ENCODE measurements at places on chromosomes 4 and X. TPM values are rescaled to one million over a fixed set of nuclear protein-coding genes. Genes with fewer than 3 reads are reported as not detected.

The UBL4A gene
- 58.2 TPM for total RNA-seq

The PPBP gene
- 0.81 TPM for total RNA-seq

DNA sequence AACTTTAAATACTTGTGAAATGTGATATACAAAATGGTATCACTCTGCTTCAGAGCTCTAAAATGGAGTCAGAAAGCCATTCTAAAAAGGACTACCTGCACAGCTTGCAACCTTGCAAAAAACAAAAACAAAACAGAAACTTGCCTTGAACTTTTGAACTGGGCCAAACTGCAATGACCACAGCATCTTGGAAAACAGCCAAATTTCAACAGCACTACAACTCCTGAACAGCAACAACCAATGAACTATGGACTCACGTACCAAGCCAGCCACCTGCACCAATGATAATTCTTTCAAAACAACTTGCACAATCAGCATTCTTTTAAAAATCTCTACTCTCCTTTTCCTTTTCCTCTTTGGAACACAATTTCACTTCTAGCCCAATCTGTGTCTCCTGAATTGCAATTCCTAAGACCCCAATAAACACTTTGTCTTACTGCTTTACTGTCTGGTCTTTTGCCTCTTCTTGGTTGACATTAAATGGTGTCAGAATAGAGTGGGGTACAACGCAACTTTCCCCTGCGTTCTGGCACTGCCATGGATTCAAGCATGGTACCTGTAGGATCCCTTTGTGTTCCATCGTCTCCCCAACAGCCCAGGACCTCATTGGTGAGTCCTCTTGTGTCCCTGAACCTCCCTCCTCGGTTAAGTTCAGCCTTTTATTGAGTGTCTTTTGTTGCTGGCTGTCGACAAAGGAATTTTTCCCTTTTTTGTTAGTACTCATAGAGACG lies 35.7 kb upstream of the FMR1 start:
- no peak for DNase-seq
- no peaks in the 10 kb centered on the region for H3K27me3 ChIP-seq
- H3K36me3 ChIP-seq = no peaks in the 10 kb centered on the region
- H3K4me1 ChIP-seq = no peaks in the 10 kb centered on the region
- H3K27ac ChIP-seq = no peak overlapping the region
- H3K4me3 ChIP-seq = no peak overlapping the region

DNA sequence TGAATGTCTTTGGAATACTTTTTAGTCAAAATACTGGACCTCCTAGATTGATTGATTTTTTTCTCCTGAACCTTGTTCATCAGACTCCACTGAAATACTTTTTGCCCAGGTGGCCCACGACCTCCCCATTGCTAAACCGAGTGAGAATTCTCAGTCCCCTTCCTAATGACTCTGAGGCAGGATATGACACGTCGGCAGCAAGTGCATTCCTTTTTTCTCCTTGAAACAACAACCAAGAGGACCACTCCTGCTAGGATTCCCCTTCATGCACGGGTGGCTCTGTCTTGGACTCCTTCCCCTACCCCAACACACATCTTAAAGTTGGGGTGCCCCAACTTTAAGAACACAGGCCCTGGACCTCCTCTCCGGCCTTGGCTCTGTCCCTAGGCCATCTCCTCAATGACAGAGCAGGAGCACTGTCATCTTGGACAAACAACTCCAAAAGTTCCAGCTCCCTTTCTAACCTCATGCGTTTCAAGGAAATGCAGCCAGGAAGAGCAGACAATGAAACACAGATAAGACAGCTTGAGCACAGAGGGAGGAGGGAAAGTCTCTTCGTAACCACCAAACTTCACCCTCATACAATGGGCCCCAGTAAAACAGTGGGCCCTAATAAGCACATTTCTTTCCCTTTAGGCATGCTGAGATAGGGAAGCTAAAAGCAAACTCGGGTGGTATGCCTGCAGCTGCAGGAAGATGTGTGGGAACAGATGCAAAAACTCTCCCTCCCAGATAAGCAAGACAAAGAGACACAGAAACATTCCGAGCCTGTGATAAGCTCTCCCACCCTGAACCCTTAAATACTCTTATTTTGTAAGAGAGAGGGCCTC lies 33.9 kb downstream of the ZBTB49 start:
- peaks cover 26% of the 10 kb centered on the region for H3K36me3 ChIP-seq
- no peak overlapping the region for H3K27ac ChIP-seq
- no peak overlapping the region for H3K4me3 ChIP-seq
- no peaks in the 10 kb centered on the region for H3K27me3 ChIP-seq

- H3K36me3 ChIP-seq = no peaks in the 10 kb centered on the region
- H3K27me3 ChIP-seq = no peaks in the 10 kb centered on the region
- no peak overlapping the region for H3K27ac ChIP-seq
- H3K4me1 ChIP-seq = no peaks in the 10 kb centered on the region
These were observed 36.0 kb upstream of the ASMTL start for GRCh38 chrX:1488745-1489144.

DNA sequence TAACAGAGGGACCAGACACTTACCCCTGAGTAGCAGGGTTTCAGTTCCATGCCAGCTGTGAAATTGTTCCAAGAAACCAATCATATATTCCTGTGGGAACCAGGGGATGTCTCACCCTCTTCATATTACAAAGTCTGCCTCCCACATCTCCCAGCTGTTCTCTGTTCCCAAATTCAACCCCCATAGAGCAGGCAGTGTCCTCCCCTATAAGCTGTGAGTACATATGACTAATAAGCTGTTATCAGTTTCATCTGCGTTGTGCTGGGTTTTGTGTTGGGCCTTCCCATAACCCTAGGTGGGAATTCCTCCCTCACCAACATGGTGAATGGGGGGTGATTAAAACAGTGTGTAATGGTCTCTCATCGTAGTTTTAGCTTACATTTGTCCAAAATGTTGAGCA lies 41.0 kb downstream of the CEP44 start:
- DNase-seq = no peak
- H3K4me1 ChIP-seq = no peaks in the 10 kb centered on the region
- no peak overlapping the region for H3K27ac ChIP-seq
- H3K36me3 ChIP-seq = no peaks in the 10 kb centered on the region

DNA sequence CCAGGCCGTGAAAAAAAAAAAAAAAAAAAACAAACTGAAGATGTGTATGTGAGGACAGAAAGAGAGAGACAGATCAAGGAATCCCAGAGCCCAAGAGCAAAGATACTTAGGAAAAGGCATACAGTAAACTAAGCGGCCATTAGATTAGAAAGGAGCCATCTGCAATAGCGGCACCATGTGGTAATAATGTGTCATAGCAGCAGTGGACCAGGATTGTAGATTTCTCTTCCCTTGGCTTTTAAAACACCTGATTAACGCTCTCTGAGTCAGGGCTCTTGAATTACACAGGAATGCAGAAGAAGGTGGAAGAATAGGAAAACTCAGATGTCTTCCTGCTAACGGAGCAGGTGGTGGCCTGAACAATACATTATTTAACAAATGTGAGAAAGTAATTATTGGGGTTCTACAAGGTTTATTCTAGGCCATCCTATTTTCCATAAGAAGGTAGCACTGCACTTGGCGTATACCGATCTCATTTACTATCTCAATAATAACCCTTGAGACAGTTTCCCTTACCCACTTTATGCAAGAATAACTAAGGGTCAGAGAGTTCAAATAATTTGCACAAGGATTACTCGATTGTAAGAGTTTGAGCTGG lies 182.7 kb downstream of the KCNIP4 start:
- DNase-seq = peak; percentile 21
- no peaks in the 10 kb centered on the region for H3K27me3 ChIP-seq
- no peaks in the 10 kb centered on the region for H3K36me3 ChIP-seq
- H3K4me1 ChIP-seq = no peaks in the 10 kb centered on the region
- no peak overlapping the region for H3K4me3 ChIP-seq

DNA sequence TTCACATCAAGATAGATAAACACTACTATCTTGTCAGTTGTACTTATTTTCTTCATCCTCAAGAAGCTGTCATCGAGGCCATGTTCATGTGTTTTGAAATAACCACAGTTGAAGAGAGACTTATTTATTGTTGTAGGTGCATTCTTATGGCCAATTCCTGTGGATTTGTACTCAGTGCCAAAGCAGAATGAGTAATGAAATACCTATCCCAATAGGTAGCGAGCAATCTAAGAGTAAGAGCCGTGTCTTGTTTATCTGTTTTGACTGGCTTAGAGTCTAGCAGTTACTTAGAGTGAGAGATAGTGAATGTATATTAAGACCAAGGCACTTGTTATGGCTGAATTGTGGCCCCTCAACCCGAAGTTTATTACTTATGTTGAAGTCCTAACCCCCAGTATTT lies 631.0 kb upstream of the SPANXN1 start:
- DNase-seq = no peak
- no peaks in the 10 kb centered on the region for H3K27me3 ChIP-seq
- H3K4me3 ChIP-seq = no peak overlapping the region
- no peaks in the 10 kb centered on the region for H3K4me1 ChIP-seq
- H3K27ac ChIP-seq = no peak overlapping the region
- no peaks in the 10 kb centered on the region for H3K36me3 ChIP-seq

The CBLL2 gene
- total RNA-seq = not detected

DNA sequence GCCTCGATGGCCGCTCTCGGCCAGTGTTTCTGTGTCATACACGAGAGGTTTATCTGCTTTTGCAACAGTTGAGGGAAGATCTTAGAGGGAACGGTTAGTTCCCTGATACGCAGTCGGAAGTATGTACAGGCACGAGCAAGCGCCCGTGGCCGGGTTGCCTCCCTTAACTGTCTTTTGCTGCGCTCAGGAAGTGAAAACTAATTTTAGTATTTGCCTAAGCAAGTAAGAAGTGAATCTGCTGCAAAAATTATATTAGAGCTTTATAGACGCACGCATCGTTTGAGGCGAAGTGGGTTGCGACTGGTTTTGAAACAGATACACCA lies 695 bp downstream of the MTM1 start:
- peak overlapping the region; percentile 42 for H3K4me3 ChIP-seq
- H3K4me1 ChIP-seq = peaks cover 31% of the 10 kb centered on the region
- peak; percentile 37 for DNase-seq
- no peaks in the 10 kb centered on the region for H3K36me3 ChIP-seq
- H3K27me3 ChIP-seq = no peaks in the 10 kb centered on the region

DNA sequence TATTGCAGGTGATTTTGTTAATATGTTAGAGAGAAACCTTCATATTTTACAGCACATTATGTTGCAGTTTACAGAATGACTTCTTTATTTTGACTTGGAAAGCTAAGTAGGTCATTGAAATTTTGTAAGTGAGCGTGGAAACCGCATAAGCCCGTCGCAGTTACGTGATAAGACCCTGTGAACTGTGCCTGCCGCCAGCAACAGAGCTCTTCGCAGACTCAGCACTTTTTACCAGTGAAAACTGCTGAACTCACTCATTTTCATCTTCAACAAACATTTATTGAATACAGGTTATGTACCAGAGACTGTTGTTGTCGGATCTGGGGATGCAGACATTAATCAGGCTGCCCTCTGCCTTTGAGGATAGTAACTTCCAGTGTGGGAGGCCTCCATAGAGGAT lies 355.7 kb downstream of the HS3ST1 start:
- no peak overlapping the region for H3K4me3 ChIP-seq
- no peaks in the 10 kb centered on the region for H3K27me3 ChIP-seq
- no peaks in the 10 kb centered on the region for H3K4me1 ChIP-seq
- H3K36me3 ChIP-seq = no peaks in the 10 kb centered on the region
- H3K27ac ChIP-seq = no peak overlapping the region

DNA sequence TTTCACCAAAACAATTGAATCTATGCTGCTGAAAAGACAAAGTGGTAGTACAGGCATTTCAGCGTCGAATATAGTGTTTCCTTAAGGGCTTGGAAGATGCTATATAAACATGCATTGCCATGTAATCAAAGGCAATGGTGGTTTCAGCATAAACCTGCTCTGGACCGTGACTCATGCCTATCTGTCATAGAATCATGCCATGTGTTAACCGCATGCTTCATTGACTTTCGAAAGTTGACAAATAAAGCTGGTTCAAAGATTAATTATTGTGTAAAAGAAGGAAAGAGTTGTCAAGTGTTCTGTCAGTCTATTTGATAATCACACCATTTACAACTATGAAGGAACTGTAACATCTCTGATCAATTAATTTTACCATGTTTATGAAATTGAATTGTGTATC lies 83.2 kb downstream of the FUNDC1 start:
- no peaks in the 10 kb centered on the region for H3K4me1 ChIP-seq
- peaks cover 5% of the 10 kb centered on the region for H3K27me3 ChIP-seq
- no peaks in the 10 kb centered on the region for H3K36me3 ChIP-seq
- H3K27ac ChIP-seq = no peak overlapping the region
- no peak overlapping the region for H3K4me3 ChIP-seq

The PLP1 gene
- 1.3 TPM for total RNA-seq

DNA sequence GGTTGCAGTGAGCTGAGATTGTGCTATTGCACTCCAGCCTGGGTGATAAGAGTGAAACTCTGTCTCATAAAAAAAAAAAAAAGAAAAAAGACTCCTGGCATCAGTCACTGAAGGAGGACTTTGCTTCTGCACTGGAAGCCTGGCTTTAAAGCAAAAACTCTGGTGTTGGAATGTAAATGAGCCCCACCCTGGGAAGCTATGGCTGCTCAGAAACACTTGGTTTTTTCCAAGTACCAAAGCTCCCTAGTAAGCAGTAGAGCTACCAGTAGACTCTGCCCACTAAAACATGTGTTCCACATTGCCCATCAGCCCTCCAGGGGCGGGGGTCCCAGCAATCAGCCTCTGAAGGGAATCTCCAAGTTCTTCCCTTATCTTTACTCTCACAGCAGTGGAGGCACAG lies 154.4 kb downstream of the SHROOM3 start:
- H3K4me1 ChIP-seq = peaks cover 8% of the 10 kb centered on the region
- no peaks in the 10 kb centered on the region for H3K36me3 ChIP-seq
- no peaks in the 10 kb centered on the region for H3K27me3 ChIP-seq
- H3K27ac ChIP-seq = no peak overlapping the region
- DNase-seq = no peak

- H3K27me3 ChIP-seq = no peaks in the 10 kb centered on the region
- no peak overlapping the region for H3K27ac ChIP-seq
- H3K36me3 ChIP-seq = no peaks in the 10 kb centered on the region
- H3K4me1 ChIP-seq = no peaks in the 10 kb centered on the region
- no peak for DNase-seq
These were observed 104.8 kb upstream of the CXCL13 start for GRCh38 chr4:77500801-77501200.

- H3K4me3 ChIP-seq = no peak overlapping the region
- H3K27me3 ChIP-seq = peaks cover 5% of the 10 kb centered on the region
- H3K27ac ChIP-seq = no peak overlapping the region
- no peaks in the 10 kb centered on the region for H3K36me3 ChIP-seq
These were observed 126.6 kb downstream of the PLS3 start for GRCh38 chrX:115687595-115687994.

The H2AZ1 gene
- 99.2 TPM for total RNA-seq

The CSAG3 gene
- total RNA-seq = not detected

The H2BW2 gene
- total RNA-seq = not detected

DNA sequence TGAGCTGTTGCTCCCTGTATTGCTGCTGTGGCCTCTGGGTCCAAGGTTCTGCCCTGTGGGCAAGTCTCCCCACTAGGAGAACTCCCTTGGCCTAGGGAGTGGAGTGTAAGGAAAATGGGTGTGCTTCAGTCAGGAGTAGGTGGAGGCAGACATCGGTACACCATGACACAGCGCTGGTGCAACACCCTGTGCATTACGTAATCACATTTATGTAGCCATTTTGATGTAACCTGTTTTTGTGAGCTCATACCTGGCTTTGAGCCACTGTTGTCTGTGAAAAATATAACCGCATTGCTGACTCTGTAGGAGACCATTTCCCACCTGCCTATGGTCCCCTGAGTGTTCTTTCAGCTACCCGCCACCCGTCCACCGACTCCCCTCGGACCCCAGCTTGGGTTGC lies 700.5 kb upstream of the AGA start:
- DNase-seq = no peak
- no peak overlapping the region for H3K27ac ChIP-seq
- no peaks in the 10 kb centered on the region for H3K4me1 ChIP-seq
- H3K36me3 ChIP-seq = no peaks in the 10 kb centered on the region
- H3K27me3 ChIP-seq = no peaks in the 10 kb centered on the region

The INTU gene
- 6.4 TPM for total RNA-seq

Data from adrenal gland (tissue), 19 donors.